Caco-2 (cell line): ENCODE measurements at places on chromosomes 3 and 15.

GRCh38 chr3:59277816-59278215 is 228.0 kb upstream of the CFAP20DC start:
- H3K27ac ChIP-seq: no peak overlapping the region
- DNase-seq: no peak
- no peaks in the 10 kb centered on the region for H3K36me3 ChIP-seq

DNA sequence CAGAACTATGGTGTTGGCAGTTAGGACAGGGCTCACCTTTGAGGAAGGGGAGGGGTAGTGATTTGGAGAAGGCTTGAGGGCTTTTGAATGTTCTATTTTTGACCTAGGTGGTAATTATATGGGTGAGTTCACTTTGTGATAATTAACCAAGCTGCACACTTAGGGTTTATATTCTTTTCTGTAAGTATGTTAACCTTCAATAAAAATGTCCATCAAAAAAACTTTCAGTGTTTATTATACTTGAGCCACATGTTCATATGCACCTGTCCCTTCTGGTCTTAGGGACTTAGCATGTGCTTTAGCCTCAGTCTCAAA is 28.4 kb downstream of the PDE8A start:
- no peak for DNase-seq
- peaks cover 11% of the 10 kb centered on the region; the same call in 1 of the 2 replicates for H3K4me1 ChIP-seq
- no peaks in the 10 kb centered on the region for H3K27me3 ChIP-seq
- H3K36me3 ChIP-seq: no peaks in the 10 kb centered on the region
- no peak overlapping the region for H3K4me3 ChIP-seq

DNA sequence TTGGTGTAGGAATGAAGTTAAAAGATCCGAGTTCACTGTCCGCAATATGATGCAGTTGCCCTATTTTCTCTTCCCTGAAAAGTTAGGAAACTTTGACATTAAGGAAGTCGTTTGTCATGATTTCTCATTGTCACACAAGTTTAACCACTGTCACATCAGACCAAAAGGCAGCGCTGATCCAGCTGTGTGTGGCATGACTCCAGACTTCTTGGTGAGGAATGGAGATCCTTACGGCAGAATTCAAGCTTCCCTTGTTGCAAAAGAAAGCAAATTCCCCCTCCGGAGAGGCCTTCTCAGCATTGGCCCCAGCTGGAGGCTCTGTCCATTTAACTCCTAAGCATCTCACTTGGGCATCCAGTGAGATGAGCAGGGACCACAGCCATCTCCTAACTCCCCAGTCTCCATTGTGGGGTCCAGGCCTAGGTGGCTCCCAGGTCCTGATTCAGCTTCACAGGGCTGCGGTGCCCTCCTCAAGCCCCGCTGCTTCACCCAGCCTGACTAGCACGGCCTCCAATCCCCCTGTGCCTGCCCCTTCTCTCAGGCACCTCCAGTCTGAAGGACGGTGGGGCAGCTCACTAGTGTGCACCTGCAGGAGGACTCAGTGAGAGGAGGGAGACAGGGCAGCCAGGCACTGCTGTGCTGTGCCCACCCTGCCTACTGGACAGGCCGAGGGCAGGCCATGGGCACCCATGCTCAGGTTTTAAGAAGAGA is 159.5 kb downstream of the CHSY1 start:
- no peak overlapping the region for H3K4me3 ChIP-seq
- DNase-seq: no peak
- no peaks in the 10 kb centered on the region for H3K4me1 ChIP-seq
- H3K36me3 ChIP-seq: no peaks in the 10 kb centered on the region

DNA sequence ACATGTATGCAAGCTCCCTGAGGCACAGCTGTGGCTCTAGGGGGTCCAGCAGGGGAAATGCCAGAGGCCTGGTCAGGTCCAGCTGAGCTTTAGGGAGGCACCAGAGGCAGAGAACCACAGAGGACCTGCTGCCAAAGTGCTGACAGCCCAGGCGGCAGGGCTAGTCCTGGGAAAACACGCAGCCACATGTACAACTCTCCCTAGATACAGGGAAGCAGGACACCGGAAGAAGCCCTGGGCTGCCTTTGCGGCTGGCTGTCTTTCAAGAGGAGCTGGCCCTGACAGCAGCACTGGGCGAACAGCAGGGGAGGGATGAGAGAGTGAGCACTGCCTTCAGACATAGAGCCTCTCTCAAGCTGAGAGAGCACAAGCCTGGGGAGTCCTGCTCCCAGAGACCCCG is 40.7 kb downstream of the RFT1 start:
- H3K36me3 ChIP-seq: peaks cover 6% of the 10 kb centered on the region
- H3K4me1 ChIP-seq: peaks cover 10% of the 10 kb centered on the region
- no peaks in the 10 kb centered on the region for H3K27me3 ChIP-seq

GRCh38 chr3:66463054-66463631 is 37.7 kb downstream of the LRIG1 start:
- peaks cover 28% of the 10 kb centered on the region for H3K4me1 ChIP-seq
- DNase-seq: no peak
- peak overlapping the region; percentile 19 for H3K27ac ChIP-seq
- H3K27me3 ChIP-seq: no peaks in the 10 kb centered on the region

- H3K4me1 ChIP-seq: no peaks in the 10 kb centered on the region
- no peak overlapping the region for H3K4me3 ChIP-seq
- H3K27me3 ChIP-seq: no peaks in the 10 kb centered on the region
- H3K27ac ChIP-seq: no peak overlapping the region
- no peak for DNase-seq
Observed at GRCh38 chr3:108410531-108410984, 99.8 kb downstream of the MYH15 start.

DNA sequence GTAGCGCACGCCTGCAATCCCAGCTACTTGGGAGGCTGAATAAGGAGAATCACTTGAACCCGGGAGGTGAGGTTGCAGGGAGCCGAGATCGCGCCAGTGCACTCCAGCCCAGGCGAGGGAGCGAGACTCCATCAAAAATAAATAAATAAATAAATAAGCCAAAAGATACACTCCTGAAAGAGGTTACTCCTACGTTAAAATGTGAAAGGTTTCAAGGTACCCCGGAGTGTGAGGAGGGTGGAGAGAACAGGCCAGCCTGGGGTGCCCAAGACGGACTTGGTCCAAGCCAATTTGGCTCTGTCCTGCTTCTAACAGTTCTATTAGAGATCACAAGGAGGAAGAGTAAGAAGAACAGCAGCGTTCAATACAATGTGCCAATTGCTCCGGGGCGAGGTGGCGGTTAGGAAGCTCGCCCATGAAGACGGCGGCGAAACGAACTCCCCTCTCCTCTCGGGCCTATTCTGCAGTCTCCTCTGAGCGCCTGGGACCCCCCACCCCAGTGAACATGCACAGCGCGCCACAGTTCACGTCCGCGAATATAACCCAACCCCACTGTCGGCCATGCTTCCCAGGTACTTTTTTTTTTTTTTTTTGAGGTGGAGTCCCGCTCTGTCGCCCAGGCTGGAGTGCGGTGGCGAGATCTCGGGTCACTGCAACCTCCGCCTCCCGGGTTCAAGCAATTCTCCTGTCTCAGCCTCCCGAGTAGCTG is 942 bp downstream of the ELP6 start:
- H3K27me3 ChIP-seq: no peaks in the 10 kb centered on the region
- peak overlapping the region; percentile 94 for H3K27ac ChIP-seq
- H3K4me1 ChIP-seq: no peaks in the 10 kb centered on the region

DNA sequence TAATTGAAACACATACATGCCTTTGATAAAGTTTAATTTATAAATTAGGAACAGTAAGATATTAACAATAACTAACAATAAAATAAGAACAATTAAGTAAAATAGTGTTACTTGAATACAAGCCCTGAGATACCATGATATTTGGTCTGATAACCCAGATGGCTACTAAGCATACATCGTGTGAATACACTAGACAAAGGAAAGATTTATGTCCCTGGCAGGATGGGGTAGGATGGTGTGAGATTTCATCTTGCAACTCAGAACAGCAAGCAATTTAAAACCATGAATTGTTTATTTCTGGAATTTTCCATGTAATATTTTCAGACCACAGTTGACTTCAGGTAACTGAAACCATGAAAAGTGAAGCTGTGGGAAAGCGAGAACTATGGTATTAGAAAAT is 169.5 kb downstream of the DIPK2A start:
- no peak for DNase-seq
- no peaks in the 10 kb centered on the region for H3K4me1 ChIP-seq

GRCh38 chr15:60993008-60993407 is 236.1 kb downstream of the RORA start:
- H3K27ac ChIP-seq: no peak overlapping the region
- no peaks in the 10 kb centered on the region for H3K4me1 ChIP-seq
- no peaks in the 10 kb centered on the region for H3K27me3 ChIP-seq
- H3K36me3 ChIP-seq: no peaks in the 10 kb centered on the region
- no peak overlapping the region for H3K4me3 ChIP-seq

DNA sequence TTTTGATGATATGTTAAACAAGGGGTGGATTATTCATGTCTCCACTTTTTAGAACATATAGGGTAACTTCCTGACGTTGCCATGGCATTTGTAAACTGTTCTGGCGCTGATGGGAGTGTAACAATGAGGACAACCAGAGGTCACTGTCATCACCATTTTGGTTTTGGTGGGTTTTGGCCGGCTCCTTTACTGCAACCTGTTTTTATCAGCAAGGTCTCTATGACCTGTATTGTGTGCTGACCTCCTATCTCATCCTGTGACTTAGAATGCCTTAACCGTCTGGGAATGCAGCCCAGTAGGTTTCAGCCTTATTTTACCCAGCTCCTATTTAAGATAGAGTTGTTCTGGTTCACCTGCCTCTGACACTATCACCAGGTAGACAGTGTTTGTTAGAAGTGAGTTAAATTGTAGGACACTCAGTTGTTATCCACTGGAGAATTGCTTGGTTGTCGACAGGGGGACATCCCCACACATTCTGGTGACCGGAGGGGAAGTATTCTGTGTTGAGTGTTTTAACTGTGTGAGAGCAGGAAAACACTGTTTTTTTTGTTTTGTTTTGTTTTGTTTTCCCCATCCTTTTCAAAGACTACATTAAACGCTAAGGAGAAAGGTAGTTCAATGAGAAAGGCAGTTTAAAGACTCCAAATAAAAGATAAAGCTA is 36.9 kb upstream of the SKIL start:
- peak; percentile 49 for DNase-seq
- no peaks in the 10 kb centered on the region for H3K36me3 ChIP-seq
- no peak overlapping the region for H3K4me3 ChIP-seq
- peaks cover 12% of the 10 kb centered on the region for H3K4me1 ChIP-seq

DNA sequence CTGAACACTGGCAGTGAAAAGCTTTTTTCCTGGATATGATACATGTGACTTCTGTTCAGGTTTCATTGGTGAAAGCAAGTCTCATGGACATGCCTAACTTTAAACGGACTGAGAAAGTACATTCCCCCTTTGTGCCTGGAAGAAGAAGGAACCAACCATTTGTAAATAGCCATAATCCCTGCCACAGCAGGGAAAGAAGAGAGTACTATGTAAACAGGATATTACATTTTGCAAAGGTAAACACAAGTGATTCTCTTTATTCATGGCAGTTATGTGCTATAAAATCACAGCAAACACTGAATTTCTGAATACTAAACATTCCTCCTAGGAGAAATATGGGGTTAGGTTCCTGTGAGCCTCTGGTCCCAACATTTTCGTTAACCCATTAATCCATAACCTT is 46.8 kb downstream of the PRICKLE2 start:
- no peaks in the 10 kb centered on the region for H3K27me3 ChIP-seq
- H3K36me3 ChIP-seq: no peaks in the 10 kb centered on the region
- no peak for DNase-seq
- H3K4me3 ChIP-seq: no peak overlapping the region
- no peak overlapping the region for H3K27ac ChIP-seq
- peaks cover 23% of the 10 kb centered on the region for H3K4me1 ChIP-seq

- H3K36me3 ChIP-seq: no peaks in the 10 kb centered on the region
- H3K27me3 ChIP-seq: no peaks in the 10 kb centered on the region
- no peak for DNase-seq
- H3K4me1 ChIP-seq: peaks cover 8% of the 10 kb centered on the region; the same call in 1 of the 2 replicates
Observed at GRCh38 chr15:51365417-51365816, 24.0 kb downstream of the GLDN start.

- H3K36me3 ChIP-seq: no peaks in the 10 kb centered on the region
- H3K27me3 ChIP-seq: no peaks in the 10 kb centered on the region
- peaks cover 22% of the 10 kb centered on the region for H3K4me1 ChIP-seq
- DNase-seq: no peak
- H3K27ac ChIP-seq: no peak overlapping the region
Observed at GRCh38 chr3:187207062-187207461, 9.8 kb downstream of the RTP1 start.

DNA sequence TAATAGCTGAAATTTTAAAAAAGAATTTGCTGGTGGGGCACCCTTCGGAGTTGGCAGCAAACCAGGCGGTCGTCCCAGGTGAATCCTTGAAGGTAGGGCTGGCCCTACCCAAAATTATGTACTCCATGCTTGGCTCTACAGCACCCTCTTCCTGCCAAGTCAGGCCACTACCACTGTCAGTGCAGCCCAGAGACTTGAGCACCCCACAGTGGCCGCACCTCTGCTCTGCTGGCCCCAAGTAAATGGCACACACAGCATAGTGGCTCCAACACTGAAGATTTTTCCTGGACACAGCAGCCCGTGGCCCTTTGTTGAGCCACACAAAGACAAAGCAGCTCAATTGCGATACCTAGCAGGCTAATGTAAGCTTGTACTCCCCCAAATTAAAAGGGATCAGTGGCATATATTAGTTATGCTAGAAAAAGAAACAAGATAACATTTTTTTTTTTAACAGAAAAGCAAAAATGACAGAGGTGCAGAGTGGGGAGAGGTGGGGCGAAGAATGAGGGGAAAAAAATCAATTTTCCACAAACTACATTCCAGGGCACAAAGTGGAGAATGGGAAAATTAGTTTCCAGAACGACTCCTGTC is 250.5 kb downstream of the UACA start:
- no peak overlapping the region for H3K27ac ChIP-seq
- peak; percentile 69 for DNase-seq
- H3K4me1 ChIP-seq: peaks cover 28% of the 10 kb centered on the region
- H3K4me3 ChIP-seq: no peak overlapping the region

GRCh38 chr3:196915375-196915774 is 27.0 kb downstream of the NCBP2 start:
- no peaks in the 10 kb centered on the region for H3K27me3 ChIP-seq
- H3K27ac ChIP-seq: no peak overlapping the region
- H3K4me1 ChIP-seq: peaks cover 4% of the 10 kb centered on the region; the same call in 1 of the 2 replicates

GRCh38 chr3:98574132-98574531 is 19.3 kb downstream of the CPOX start:
- no peak for DNase-seq
- H3K27me3 ChIP-seq: no peaks in the 10 kb centered on the region
- H3K4me1 ChIP-seq: no peaks in the 10 kb centered on the region
- no peaks in the 10 kb centered on the region for H3K36me3 ChIP-seq
- no peak overlapping the region for H3K27ac ChIP-seq

DNA sequence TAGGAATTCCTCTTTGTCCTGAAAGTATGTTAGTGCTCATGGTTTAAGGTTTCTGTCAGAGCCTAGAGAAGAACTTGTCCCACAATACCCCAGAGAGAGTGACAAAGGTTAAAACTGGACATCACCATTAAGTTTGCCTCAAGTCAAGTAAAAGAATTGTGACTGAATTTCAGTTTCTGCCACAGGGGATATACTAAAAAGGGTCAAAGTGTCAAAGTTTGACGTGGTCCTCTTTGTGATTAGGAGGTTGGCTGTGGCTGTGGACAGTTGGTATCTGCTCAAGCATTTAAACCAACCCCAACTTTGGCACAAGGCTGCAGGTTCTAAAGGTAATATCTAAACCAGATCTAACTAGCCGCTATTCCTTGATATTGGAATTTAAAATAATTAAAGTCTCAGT is 26.1 kb downstream of the FMN1 start:
- no peak overlapping the region for H3K27ac ChIP-seq
- no peak for DNase-seq
- no peak overlapping the region for H3K4me3 ChIP-seq
- H3K27me3 ChIP-seq: no peaks in the 10 kb centered on the region

- peaks cover 11% of the 10 kb centered on the region for H3K4me1 ChIP-seq
- no peak for DNase-seq
- no peak overlapping the region for H3K27ac ChIP-seq
- peaks cover 4% of the 10 kb centered on the region for H3K36me3 ChIP-seq
- H3K4me3 ChIP-seq: no peak overlapping the region
- H3K27me3 ChIP-seq: no peaks in the 10 kb centered on the region
Observed at GRCh38 chr3:47001731-47002170, 22.3 kb downstream of the NBEAL2 start.
